ENCODE measurements at places on chromosomes 2 and 18.

- DNase-seq = no peak
Measured at GRCh38 chr2:219107758-219108157, 47.0 kb upstream of the IHH start.

- no peak for DNase-seq
Measured at GRCh38 chr2:240896871-240897692, 1.1 kb upstream of the MAB21L4 start.

DNA sequence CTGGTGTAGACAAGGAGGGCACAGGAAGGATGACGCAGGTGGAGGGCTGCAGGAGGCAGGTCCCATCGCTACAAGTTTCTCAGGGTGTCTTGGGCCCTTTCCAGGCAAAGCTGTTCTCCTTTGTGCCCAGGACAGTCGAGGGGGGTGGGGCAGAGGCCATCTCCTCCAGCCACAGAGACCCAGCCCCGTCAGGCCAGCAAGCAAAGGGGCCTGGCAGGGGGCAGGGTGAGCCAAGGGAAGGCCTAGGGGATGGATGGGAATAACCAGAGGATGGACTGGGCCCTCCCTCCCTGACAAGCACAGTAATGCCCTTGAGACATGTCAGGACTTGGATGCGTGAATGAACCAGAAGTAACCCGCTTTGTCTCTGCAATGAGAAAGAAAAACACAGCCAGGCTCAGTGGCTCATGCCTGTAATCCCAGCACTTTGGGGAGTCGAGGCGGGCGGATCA is 6.3 kb downstream of the TCF23 start:
- DNase-seq = no peak

- no peak for DNase-seq
Measured at GRCh38 chr18:79572848-79573451, 106.7 kb upstream of the CTDP1 start.

- DNase-seq = no peak
Measured at GRCh38 chr18:25164211-25164847, 187.6 kb downstream of the ZNF521 start.

DNA sequence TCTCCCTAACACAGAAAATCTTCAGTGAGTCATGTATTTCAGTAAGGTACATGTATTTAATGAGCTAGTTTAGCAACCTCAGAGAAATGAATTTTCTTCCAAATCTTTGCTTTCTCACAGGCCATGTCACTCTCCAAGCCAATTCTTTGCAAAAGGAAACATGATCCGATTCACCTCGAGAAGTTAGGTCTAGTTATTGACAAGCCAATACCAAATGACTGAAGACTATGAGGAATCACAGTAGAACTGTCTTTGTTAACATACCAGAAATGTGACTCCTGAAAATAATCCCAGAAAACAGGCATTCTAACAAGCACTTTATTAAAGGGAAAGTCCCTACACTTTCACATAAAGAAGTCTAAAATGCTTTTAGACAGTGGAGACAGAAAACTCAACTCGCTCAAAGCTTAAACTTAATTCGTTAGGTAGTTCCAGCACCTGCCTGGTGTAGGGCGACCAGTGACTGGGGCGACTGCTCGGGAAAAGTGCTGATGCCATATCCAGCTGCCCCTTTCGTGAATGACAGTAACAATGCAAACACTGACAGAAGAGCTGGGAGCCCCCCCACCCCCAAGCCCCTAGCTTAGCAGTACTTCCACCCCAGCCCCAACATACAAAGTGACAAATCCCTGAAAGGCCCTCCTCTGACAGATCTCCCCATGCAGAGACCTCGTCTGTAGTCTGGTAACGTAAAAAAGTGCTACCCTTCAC is 1.8 kb downstream of the MEMO1 start:
- peak; percentile 20 for DNase-seq

- DNase-seq = no peak
Measured at GRCh38 chr2:217160103-217160743, 300.4 kb upstream of the TNP1 start.

- no peak for DNase-seq
Measured at GRCh38 chr2:109447251-109447661, 166.5 kb downstream of the SEPTIN10 start.

DNA sequence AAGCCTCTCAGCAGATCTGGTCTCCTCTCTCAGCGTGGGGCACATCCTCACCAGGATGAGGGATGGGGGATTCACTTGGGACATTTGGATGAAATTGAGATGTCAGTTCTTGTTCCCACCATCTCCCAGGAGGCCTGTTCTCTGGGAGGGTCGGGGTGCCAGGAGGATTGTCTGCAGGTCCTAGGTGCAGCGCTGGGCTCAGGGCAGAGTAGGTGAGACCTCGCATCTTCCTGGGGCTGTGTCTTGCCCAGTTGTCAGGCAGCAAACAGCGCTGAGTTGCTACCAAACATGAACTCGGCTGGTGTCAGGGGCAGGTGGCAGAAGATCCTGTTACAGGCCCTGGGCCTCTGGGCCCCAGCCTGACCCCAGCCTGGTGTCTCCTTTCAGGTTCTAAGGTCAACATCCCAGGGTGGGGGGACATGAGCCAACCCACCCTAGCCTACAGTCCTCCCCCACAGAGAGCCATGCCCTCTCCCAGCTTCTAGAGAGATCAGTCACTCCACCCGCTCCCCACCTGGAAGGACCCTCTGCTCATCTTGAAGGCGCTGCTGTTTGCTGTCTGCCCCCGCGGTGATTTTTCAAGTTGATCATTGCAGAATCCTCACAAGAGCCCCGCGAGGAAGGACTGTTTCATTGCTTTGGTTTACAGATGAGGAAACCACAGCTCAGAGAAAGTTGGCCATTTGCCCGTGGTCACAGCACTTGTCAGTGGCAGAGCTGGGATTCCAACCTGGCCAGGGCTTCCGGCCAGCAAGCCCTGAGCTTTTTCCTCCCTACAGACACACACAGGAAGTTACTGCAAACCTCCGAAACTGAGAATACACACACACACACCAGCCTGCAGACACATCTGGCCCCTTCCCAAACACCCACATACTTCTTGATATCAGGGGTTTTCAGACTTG is 83.9 kb downstream of the STPG4 start:
- peak; percentile 57 for DNase-seq

All from activated CD4-positive, alpha-beta memory T cell treated with anti-CD3 and anti-CD28 coated beads, Interleukin-2, amount 10 ng/mL, durations not matched to agents 7 days and 5 days (primary cell).